CD4-positive, alpha-beta T cell (primary cell): ENCODE measurements at places on chromosomes 6 and 20.

DNA sequence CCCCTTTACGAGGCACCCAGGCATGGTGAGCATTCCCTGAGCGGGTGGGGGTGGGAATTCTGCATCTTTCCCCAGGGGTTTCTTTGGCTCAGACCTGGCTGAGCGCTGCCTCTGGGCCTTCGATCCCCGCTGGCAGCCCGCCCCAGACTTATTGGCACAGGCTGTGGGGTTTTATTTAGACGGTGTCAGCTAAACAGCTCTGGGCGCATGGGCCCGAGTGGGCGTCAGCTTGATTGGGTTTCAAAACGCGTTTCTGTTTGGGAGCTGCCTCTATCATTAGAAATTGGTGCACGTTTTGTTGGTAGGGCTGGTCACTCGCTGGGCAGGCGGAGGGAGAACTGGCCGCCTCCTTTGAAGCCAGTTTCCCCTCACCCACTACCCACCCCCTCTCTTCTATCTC lies 21.0 kb downstream of the PMEPA1 start:
- no peaks in the 10 kb centered on the region for H3K36me3 ChIP-seq
- no peaks in the 10 kb centered on the region for H3K4me1 ChIP-seq
- H3K27me3 ChIP-seq, result no peaks in the 10 kb centered on the region
- no peak for DNase-seq
- H3K4me3 ChIP-seq, result no peak overlapping the region
- H3K27ac ChIP-seq, result no peak overlapping the region

DNA sequence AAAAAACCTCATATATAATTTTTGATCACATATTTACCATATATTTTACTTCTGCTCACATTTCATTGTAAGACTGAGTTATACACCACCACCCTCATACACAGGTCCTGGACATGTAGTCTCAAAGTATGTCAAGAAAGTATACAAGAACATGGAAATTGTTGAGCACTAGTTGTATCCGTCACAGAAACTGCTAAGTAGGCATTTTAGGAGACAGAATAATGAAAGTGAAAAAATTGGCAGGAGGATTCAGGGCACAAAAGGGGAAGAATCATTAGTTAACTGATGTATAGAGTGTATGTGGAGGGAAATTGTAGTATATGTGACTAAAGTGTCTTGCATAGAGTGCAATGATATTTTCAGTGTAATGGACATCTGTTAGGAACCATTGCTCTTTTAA lies 458.8 kb downstream of the TFAP2B start:
- H3K27me3 ChIP-seq, result no peaks in the 10 kb centered on the region
- no peak overlapping the region for H3K27ac ChIP-seq
- H3K4me1 ChIP-seq, result no peaks in the 10 kb centered on the region
- DNase-seq, result no peak

- H3K4me3 ChIP-seq, result no peak overlapping the region
- H3K36me3 ChIP-seq, result peaks cover 8% of the 10 kb centered on the region
- H3K27me3 ChIP-seq, result no peaks in the 10 kb centered on the region
- H3K27ac ChIP-seq, result no peak overlapping the region
- no peak for DNase-seq
- H3K4me1 ChIP-seq, result peaks cover 7% of the 10 kb centered on the region
These were observed 10.3 kb downstream of the ADISSP start for GRCh38 chr20:3757268-3757667.

- no peak overlapping the region for H3K27ac ChIP-seq
- no peaks in the 10 kb centered on the region for H3K4me1 ChIP-seq
- H3K4me3 ChIP-seq, result no peak overlapping the region
These were observed 3.2 kb upstream of the KIAA0408 start for GRCh38 chr6:127462376-127462775.

- no peaks in the 10 kb centered on the region for H3K27me3 ChIP-seq
- H3K36me3 ChIP-seq, result no peaks in the 10 kb centered on the region
- no peak overlapping the region for H3K4me3 ChIP-seq
- no peak overlapping the region for H3K27ac ChIP-seq
- no peak for DNase-seq
These were observed 126.9 kb downstream of the TRMT11 start for GRCh38 chr6:126113261-126113660.

DNA sequence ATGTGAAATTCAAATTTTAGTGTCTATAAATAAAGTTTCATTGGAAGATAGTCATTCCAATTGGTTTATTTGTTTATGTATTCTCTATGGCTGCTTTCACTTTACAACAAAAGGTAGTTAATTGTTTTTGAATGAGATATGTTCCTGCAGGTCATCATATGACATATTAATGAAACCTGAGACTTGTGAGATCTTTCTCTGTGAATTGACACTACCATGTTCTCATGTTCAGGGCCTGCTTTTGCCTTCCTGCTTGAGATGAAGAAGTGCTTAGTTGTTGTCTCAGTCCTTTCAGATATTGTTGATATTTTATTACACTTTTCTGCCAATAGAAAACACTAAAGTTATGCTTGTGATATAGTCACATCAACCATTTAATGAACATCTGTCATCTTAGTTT lies 132.5 kb downstream of the UTRN start:
- H3K4me1 ChIP-seq, result peaks cover 20% of the 10 kb centered on the region
- peaks cover 10% of the 10 kb centered on the region for H3K36me3 ChIP-seq
- no peaks in the 10 kb centered on the region for H3K27me3 ChIP-seq
- no peak for DNase-seq
- H3K27ac ChIP-seq, result no peak overlapping the region

DNA sequence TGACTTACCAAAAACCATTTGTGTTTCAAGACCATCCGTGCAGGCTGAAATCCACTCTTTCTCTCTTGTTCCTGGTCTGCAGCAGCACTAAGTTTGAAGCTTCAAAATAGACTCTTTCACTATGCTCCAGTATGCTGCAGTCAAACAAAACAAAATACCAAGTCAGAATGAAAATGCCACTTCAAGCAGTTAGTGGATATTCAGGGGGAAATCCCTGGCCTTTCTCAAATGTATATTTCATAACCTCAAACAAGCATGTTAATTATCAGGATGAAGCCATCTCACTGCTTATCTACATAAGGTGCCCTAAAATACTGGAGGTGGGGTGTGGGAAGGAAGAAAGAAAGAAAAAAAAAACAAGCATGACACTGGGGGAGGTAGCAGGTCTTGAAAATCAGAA lies 103.5 kb downstream of the ATXN1 start:
- H3K27me3 ChIP-seq, result no peaks in the 10 kb centered on the region
- H3K36me3 ChIP-seq, result peaks cover 8% of the 10 kb centered on the region
- no peak overlapping the region for H3K4me3 ChIP-seq
- peak overlapping the region; percentile 33 for H3K27ac ChIP-seq
- H3K4me1 ChIP-seq, result peaks cover 36% of the 10 kb centered on the region

DNA sequence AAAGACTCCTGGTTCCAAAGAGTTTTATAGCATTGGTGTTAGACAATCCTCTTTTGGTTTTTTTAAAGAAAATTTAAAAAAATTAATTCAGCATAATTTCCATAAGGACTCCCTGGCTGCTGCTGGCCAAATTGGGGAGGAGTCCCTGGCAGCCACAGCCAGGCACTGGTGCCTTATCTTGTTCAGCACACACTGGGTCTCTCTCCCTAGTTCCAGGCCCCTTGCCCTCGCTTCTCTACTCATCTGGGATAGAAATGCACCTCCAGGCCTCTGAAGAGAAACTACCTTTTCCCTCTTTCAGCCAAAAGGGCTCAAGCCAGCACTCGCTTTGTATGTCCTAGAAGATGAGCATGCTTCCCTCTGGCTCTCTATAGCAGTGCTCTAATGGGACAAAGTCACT lies 13.4 kb upstream of the MAPK13 start:
- H3K27me3 ChIP-seq, result no peaks in the 10 kb centered on the region
- no peak overlapping the region for H3K27ac ChIP-seq
- no peak for DNase-seq
- H3K4me3 ChIP-seq, result no peak overlapping the region
- no peaks in the 10 kb centered on the region for H3K36me3 ChIP-seq

DNA sequence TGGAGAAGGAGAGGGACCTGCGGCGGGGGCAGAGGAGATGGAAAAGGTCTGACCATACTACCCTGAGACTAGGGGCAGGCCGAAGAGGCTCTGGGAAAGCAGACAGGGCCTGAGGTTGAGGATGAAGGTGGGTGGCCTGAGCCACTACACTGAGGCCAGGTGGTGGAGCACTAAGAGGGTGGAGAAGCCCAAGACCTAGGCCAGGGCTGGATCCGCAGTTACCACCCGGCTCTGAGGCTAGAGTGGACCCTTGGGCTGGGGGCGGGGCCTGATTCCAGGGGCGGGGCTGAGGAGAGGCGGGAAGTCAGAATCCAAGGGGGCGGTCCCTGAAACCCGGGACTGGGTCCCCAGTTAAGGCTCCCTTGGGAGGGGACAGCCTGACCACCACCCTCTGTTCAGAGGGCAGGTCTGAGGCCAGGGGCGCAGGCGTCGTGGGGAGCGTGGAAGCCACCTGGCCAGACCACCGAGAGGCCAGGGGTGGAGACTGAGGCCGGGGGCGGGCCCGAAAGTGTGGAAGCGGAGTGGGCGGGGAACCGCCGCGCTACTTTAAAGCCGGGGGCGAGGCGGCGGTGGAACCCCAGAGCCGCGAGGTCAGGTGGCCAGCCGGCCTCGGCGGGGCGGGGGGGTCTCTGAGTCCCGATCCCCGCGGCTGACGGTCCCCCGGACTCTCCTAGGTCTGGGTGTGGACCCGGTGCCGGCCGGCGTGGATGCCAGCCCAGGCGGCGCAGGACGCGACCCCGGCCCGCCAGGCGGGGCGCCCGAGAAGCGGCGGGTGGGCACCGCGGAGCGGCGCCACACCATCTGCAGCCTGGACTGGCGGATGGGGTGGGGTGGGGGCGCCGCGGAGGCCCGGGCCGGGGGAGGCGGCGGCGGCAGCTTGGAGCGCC lies 8.3 kb downstream of the CCM2L start:
- peak; percentile 22 for DNase-seq
- H3K36me3 ChIP-seq, result no peaks in the 10 kb centered on the region
- H3K4me3 ChIP-seq, result peak overlapping the region; percentile 54
- H3K27ac ChIP-seq, result no peak overlapping the region

DNA sequence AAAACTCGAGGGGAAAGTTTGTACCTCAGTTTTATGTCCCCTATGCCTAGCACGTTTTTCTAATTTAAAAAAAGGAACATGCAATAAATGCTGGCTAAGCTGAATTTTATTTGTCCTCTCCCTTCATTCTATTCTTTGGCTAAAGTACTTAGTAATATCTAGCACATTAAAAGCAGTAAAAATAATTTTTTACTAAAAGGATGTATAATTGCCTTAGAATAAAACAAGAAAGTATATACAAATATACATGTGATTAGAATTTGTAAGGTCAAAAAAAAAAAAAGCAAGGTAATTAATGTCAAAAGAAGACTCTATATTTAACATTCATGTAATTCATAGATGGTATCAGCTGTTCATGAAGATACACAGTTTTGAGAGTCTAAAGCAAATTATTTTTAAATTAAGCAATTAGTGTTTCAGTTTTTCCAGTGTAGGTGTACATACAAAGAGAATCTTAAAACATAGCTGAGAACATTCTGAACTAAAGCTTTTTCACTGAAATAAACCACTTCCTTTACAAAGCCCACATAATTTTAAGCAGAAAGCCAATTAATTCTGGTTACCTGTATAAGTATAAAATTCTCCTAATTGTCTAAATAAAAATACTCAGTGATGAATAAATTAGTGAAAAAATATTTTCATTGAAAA lies 32.4 kb downstream of the HBS1L start:
- DNase-seq, result no peak
- no peaks in the 10 kb centered on the region for H3K27me3 ChIP-seq
- no peaks in the 10 kb centered on the region for H3K36me3 ChIP-seq
- H3K4me1 ChIP-seq, result no peaks in the 10 kb centered on the region

- no peak for DNase-seq
- peaks cover 6% of the 10 kb centered on the region for H3K36me3 ChIP-seq
- no peak overlapping the region for H3K27ac ChIP-seq
- no peaks in the 10 kb centered on the region for H3K27me3 ChIP-seq
- no peak overlapping the region for H3K4me3 ChIP-seq
- peaks cover 41% of the 10 kb centered on the region for H3K4me1 ChIP-seq
These were observed 76.5 kb upstream of the SUPT3H start for GRCh38 chr6:45454008-45454911.

DNA sequence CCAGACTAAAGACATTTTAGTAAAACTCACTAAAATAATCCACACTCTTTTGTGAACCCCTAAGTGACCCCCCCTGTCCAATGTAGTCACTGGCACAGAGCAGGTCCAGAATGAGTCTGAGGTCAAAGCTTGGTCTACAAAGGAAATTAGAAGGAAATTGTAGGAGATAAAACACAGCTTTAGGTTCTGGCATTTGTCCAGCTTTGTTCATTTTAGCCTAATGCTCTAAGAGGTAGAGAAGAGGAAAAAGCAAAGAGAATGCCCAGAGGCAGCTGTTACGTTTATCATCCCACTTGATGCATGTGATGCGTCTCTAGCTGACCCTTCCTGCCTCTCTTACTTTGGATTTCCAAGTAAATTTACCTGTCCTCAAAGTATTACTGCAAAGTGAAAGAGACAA lies 62.5 kb downstream of the CNKSR3 start:
- H3K27ac ChIP-seq, result no peak overlapping the region
- H3K4me3 ChIP-seq, result no peak overlapping the region
- H3K36me3 ChIP-seq, result no peaks in the 10 kb centered on the region

DNA sequence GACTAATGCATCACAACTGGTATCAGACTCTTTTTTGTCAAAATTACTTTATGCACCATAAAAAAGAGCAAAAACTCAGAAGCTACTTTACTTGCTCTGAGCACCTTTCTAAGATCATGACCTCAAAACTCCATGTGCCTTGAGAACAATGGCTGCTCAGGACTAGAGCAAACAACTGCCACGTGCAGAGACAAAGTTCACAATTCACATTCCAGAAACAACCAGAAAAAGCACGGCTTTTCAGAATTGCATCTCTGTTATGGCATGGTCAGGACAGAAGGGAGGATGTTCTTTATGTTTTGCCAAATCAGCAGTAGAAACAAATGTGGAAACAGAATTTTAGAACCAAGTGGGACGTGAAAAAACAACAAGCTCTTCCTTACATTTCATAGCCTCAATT lies 70.5 kb downstream of the CNKSR3 start:
- no peaks in the 10 kb centered on the region for H3K4me1 ChIP-seq
- no peaks in the 10 kb centered on the region for H3K36me3 ChIP-seq
- no peak overlapping the region for H3K27ac ChIP-seq
- peaks cover 2% of the 10 kb centered on the region for H3K27me3 ChIP-seq

GRCh38 chr6:134046054-134046453 lies 6.4 kb downstream of the SLC2A12 start:
- H3K27me3 ChIP-seq, result peaks cover 2% of the 10 kb centered on the region
- no peak overlapping the region for H3K4me3 ChIP-seq

DNA sequence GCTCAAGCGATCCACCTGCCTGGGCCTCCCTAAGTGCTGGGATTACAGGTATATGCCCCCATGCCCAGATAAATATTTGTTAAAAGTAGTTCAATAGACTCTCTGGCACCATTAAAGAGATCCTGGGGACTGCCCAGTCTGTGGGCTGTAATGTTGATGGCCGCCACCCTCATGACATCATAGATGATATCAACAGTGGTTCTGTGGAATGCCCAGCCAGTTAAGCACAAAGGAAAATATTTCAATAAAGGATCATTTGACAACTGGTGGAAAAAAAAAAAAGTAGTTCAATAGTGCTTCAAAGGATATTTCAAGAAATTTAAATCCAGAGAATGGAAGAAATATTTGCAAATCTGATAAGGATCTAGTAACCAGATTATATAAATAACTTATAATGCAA lies 1.5 kb upstream of the CRIP3 start:
- H3K4me1 ChIP-seq, result peaks cover 19% of the 10 kb centered on the region
- no peaks in the 10 kb centered on the region for H3K27me3 ChIP-seq
- no peak for DNase-seq
- H3K36me3 ChIP-seq, result no peaks in the 10 kb centered on the region
